ENCODE measurements at places on chromosomes 7 and 10. TPM values are rescaled to one million over a fixed set of nuclear protein-coding genes. Genes with fewer than 3 reads are reported as not detected.

The CRPPA gene
- total RNA-seq: 9.3 TPM

The MET gene
- 121 TPM for total RNA-seq

The APBB1IP gene
- not detected for total RNA-seq

The NPFFR1 gene
- not detected for total RNA-seq

The CXCL12 gene
- not detected for total RNA-seq

The TNPO3 gene
- total RNA-seq: 80.2 TPM

The PRRT4 gene
- 3.2 TPM for total RNA-seq

DNA sequence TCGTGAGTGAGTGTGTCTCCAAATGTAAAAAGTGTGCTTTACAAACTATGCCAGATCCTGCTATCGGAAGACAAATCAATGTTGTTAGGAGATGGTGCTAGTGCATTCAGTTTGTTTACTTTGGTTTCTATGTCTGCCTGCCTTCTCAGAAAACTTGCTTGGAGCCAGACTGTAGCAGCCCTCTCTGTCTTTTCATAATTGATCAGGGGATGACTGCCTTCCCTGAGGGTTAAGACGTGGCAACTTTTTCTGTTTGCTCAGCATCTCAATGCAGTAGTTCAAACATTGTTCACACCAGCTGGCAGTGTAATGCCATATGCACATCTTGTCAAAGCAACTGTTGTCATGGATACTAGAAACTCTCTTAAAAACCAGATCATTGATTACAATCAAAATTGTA lies 118.5 kb downstream of the FOXP2 start:
- peak; percentile 29 for DNase-seq

DNA sequence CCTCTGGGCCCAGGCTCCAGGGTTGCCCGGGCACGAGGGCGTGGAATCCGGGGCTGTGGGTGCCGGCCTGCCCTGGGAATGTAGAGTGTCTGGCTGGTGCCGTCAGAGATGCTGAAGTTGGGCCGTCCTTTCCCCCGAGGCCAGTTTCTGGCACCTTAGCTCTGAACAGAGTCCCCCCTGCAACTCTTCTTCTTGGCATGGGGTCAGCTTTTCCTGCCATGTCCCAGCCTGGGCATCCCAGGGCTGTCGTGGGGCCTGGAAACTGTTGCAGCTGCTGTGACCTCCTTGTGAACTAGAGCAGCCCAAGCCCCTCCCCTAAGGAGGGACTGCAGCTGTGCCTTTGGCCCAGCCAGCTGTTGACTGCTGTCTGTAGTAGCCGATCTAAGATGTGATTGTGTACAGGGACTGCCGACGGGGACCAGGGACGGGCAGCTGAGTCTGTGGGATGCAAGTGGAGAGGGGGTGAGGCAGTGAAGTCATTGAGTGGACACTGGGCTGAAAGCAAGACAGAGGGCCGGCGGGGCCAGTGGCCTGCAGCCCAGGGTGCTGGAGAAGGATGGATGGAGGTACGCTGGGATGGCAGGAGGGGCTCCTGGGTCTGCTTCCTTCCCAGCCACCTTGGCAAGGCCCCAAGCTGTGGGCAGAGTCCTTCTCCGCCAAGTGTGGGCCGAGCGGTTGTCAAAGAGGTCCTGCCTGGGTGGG lies 35.8 kb downstream of the GBX1 start:
- DNase-seq: peak; percentile 99

DNA sequence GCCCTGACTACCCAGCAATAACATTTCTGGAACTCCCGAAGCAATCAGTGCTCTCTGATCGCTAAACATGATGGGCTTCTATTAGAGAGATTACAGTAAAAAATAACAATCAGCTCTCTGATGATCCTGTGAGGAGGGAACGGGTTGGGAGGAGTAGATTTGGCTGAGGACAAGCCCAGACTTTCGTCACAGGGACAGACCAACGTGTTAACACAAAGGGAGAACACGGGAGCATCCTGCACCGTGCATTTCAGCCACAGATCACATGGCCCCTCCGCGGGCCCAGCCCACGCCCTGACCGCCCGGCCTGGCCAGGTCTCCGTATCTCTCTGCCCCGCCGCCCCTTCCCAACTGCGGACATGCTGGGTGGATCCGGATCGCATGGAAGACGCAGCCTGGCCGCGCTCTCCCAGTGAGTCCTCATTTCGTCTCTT lies 95.0 kb upstream of the AGBL3 start:
- peak; percentile 97 for DNase-seq

DNA sequence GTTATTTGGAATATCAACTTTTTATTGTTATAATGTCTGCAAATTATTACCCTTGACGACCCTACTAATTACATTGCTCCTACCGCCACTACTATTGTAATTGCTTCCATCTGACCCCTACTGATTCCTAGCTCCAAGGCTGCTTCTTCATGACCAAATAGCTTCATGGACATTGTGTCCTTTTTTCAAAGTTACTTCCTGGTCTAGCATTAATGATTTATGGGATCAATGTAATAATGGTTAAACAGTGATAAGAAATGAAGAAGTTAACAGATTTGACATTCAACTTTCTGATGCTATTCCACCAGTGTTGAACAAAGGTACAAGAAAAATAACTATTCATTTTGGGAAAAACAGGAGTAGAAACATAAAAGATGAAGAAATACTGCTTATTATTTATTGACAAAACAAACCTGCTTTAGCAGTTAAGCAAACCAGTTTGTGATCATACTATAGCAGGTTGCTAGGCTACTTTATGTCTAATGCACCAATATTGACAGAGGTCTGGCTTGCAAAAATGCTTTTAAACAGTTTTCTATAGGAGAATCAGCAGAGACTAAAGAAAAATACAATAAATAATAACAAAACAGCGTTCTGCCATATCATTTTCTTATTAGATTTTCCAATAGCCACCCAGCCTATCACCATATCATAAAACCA lies 125.8 kb downstream of the PCLO start:
- DNase-seq: no peak

DNA sequence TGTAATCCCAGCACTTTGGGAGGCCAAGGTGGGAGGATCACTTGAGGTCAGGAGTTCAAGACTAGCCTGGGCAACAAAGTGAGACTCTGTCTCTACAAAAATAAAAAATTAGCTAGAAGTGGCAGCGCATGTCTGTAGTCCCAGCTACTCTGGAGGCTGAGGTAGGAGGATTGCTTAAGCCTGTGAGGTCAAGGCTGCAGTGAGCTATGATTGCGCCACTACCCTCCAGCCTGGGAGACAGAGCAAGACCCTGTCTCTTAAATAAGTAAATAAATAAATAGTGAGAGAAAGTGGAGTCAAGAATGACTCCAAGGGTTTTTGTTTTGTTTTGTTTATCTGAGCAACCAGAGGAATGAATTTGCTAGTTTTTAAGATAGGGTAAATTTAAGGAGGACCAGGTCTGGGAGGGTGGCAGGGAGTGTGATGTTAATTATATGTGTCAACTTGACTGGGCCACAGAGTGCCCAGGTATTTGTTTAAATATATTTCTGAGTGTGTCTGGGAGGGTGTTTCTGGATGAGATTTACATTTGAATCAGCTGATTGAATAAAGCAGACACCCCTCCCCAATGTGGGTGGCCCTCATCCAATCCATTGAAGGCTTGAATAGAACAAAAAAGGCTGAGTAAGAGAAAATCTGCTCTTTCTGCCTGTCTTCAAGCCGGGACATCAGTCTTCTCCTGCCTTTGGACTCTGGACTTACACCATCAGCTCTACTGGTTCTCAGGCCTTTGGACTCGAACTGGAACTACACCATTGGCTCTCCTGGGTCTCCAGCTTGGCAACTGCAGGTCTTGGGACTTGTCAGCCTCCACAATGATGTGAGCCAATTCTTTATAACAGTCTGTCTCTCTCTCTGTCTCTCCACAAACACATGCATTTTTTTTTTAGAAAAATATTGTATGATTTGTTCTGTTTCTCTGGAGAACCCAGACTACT lies 23.5 kb downstream of the IMPDH1 start:
- DNase-seq: no peak

GRCh38 chr10:22111260-22111659 lies 106.6 kb downstream of the EBLN1 start:
- DNase-seq: no peak

GRCh38 chr7:155734445-155734809 lies 77.8 kb downstream of the SHH start:
- no peak for DNase-seq

DNA sequence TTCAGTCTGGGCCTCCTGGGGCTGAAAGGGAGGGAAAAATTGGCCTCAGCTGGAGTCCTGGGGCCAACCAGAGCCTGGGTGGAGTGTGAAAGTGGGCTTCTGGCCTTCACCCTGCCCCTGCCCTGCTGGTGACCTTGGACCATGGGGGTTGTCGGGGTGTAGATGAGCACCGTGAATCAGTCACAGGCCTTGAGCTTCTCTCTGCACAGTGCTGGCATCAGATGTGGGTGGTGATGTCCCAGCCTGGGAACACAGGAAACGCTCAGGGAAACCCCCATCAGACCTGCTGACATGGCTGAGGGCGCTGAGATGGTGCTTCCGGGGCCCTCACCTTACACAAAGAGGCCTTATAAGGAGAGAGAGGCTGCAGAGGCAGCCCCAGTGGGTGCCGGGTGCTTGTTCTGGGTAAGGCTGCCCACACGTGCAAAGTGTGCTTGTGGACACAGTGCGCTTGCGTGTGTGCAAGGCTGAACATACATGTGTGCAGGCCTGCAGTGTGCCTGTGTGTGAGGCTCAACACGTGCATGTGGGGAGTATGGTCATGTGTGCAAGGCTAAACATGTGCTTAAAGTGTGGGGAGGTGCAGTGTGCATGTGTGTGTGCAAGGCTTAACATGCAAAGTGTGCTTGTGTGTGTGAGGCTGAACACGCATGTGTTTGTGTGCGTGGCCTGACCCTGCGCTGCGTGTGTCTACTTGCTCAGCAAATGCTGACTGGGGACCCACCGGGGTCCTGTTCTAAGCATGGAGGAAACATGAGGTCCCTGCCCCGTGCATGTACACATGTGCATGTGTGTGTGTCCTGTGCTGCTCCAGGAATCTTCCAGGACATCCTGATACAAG lies 6.5 kb downstream of the ARPC1B start:
- DNase-seq: no peak

DNA sequence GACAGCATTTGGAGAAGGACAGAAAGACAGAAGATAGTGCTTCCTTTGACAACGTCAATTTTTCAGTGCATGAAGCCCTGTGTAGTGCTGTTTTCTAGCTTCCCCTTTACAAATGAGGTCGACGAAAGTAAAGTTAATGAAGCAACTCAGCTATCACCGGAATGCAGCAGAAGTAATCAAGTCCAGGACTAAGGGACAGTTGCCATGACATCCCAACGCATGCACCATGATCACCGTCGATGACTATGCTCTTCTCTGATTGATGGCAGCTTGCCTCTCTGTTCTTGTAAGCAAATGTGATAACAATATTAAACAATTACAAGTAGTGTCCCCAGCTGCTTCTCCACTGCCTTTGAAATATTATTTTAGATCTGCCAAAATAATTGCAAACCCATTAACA lies 205.8 kb downstream of the FRMD4A start:
- no peak for DNase-seq

DNA sequence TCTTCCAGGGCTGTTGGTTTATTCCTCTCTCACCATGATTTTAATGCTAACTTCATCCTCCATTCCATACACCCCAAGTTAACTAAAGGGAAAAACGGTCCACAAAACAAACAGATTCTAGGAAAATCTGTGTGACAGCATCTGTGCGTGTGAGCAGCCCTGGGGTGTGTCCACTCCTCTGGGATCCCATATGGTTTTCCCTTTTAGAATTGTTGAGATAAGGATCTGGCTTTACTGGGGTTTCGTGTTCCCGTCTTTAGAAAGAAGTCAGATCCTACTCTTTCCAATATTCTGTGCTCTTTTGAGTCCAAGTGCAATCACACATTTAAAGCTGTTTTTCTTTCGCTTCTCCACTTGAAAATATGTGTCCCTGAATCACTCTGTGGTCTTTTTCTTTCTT lies 257.1 kb downstream of the KLF6 start:
- no peak for DNase-seq

DNA sequence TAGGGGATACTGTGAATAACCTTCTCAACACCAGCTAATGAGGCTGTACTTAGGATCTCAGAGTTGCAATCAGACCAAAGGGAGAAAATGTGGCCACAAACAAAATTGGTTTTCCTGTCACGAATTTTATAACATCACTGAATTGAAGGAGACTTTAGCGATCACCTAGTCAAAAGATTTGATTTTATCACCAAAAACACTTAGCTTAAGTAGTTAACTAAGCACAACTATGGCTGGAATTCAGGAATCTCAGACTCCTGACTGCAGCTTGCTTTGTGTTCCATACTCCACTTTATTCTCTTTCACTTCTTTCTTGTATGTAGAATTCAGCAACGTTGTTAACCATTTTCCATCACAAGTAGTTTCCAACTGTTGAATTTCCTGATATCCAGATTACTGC lies 152.0 kb downstream of the SLC16A9 start:
- DNase-seq: no peak

DNA sequence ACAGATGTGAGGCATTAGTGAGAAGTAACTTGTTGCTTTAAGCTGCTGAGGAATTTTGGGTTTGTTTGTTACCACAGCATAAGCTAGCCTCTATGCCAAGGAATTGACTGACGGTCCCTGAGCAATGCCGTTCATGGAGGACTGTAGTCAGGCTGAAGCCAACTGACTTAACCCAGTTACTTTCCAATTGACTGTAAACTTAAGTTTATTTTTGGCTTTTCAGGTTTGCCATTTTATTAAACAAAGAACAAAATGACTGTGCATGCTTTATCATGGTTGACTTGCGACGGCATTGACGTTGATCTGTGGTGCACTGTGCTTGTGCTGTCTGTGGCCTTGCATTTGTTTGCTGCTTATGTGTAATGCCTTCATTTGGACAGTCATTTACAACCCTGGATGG lies 53.5 kb downstream of the DNAJB9 start:
- DNase-seq: no peak

DNA sequence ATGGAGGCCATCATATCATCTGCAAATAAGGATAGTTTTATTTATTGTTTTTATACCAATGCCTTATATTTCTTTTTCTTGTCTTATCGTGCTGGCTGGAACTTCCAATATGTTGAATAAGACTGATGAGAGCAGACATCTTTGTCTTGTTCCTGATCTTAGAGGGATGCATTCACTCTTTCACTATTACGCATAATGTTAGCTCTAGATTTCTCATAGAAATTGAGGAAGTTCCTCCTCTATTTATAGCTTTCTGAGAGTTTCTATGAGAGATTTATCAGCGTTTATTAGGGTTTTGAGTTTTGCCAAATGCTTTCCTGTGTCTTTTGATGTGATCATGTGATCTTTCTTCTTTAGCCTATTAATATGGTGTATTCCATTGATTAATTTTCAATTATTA lies 49.3 kb downstream of the COL28A1 start:
- no peak for DNase-seq

- DNase-seq: no peak
These were observed 295.3 kb upstream of the KLF6 start for GRCh38 chr10:4080225-4080805.

- DNase-seq: no peak
These were observed 273.1 kb downstream of the SEMA3D start for GRCh38 chr7:84913731-84914130.

DNA sequence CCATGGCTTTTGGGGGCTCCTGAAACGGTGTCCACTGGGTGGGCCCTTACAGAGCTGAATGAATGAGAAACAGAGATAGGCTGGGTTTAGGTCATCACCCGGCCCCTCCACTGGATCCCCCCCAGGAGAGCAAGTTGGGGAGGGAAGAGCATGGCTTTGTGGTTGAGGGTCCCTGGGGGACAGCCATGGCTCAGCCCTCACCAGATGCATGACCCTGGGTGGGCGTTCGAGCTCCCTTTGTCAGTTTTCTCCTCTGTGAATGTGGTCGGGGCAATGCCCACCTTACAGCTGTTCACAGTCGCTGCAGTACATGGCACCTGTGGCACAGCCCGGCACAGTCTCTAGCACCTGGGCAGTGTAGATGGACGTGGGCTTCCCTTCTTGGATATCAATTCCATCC lies 40.6 kb upstream of the CXCL12 start:
- no peak for DNase-seq
